ENCODE measurements at places on chromosomes 4 and X.

GRCh38 chrX:121298499-121298898 is 251.1 kb downstream of the GLUD2 start:
- no peak for DNase-seq

GRCh38 chr4:78057600-78058550 is 752 bp downstream of the FRAS1 start:
- DNase-seq: peak; percentile 73

- peak; percentile 63 for DNase-seq
These were observed 24.2 kb downstream of the HERC3 start for GRCh38 chr4:88616275-88617150.

- no peak for DNase-seq
These were observed 49.3 kb upstream of the CD40LG start for GRCh38 chrX:136598631-136599030.

DNA sequence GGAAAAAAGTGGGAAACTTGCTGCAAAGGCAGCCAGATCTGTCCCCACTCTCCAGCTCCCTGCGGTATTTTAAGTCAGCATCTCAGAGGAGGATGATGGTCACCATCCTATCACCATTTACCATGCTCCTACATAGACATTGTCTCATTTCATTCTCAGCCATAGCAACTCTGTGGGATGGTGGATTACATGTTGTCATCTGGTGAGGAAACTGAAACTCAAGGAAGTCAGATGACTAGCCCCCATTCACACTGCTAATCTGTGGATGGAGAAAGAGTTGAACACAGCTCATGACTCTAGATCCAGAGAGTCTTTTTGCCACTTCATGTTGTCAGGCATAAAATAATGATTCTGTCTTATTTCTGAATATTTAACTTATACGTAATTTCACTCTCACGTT is 323.5 kb downstream of the PTTG2 start:
- DNase-seq: no peak

- DNase-seq: peak; percentile 46
These were observed 44.5 kb upstream of the IL21 start for GRCh38 chr4:122665161-122665929.

DNA sequence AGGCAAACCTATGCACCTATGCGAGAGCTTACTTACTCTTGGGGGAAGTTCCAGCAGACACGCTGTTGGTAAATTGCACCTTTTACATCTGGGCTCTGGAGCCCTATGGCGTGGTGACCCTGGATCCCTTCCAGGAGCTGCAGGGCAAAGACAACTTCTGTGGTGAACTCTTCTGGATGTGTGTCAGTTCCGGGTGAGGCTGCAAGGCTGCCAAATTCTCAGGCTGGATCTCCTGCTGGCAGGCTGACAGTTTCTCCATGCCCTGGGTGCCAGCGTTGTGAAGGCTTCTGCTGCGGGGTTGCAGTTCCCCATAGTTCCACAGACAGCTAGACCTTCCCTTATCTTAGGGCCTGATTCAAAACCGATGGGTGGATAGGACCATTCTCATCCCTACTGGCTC is 37.9 kb downstream of the RAP2C start:
- no peak for DNase-seq

All from astrocyte of the hippocampus (primary cell).